ENCODE measurements at places on chromosomes 11 and 22. TPM values are rescaled to one million over a fixed set of nuclear protein-coding genes. Genes with fewer than 3 reads are reported as not detected.
A peak's percentile ranks its signal among the peaks of the same experiment; 100 is the strongest.

Gene VSIG2
- total RNA-seq = 1.7 TPM

GRCh38 chr11:56333156-56333555, 12.7 kb upstream of the OR8K1 start:
- H3K36me3 ChIP-seq = no peaks in the 10 kb centered on the region
- H3K27ac ChIP-seq = no peak overlapping the region
- H3K4me3 ChIP-seq = no peak overlapping the region

- peaks cover 76% of the 10 kb centered on the region for H3K36me3 ChIP-seq
- no peaks in the 10 kb centered on the region for H3K27me3 ChIP-seq
- no peak overlapping the region for H3K27ac ChIP-seq
- DNase-seq = peak; percentile 37
These were observed 7.8 kb upstream of the GAS2L1 start for GRCh38 chr22:29298641-29299040.

Gene LPXN
- 2.9 TPM for total RNA-seq

Gene GP1BB
- 23.1 TPM for total RNA-seq

DNA sequence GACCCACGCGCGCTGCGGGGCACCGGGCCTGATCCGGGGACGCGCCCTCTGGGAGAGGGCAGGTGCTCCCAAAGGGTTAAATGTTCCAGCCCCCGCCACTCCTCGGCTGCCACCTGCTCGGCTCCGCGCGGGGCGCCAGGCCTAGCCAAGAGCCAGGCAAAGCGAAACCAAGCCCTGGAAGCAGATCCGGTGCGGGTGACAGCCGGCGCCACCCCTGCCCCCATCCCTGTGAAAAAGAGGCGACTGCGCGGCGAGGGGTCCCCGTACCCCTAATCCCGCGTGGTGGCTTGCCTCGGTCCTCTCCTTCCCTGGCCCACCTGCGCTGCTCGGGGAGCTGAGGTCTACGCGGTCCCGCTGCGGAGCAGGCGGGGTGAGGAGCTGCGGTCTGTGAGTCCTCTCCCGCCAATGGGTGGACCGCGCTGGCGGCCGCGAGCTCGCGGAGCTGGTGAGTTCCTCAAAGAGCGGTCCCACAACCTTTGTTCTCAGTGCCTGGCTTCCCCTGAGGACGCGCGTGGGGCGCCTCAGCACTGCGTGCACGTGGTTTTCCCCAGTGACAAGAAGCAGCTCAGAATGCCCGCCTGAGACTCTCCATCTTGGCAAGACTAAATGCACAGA, at the start of gene ME3:
Gene ME3 (minus strand): TSS at position 610 of the 615 bp plus-strand sequence.
- DNase-seq = peak; percentile 82
- H3K4me1 ChIP-seq = peaks cover 30% of the 10 kb centered on the region
- peak within 1 kb of the TSS; percentile 67 for H3K4me3 ChIP-seq
- no peaks in the 10 kb centered on the region for H3K27me3 ChIP-seq
- H3K36me3 ChIP-seq = no peaks in the 10 kb centered on the region
- peak within 1 kb of the TSS; percentile 85 for H3K27ac ChIP-seq

Gene PRG3
- not detected for total RNA-seq

- no peak overlapping the region for H3K27ac ChIP-seq
- no peaks in the 10 kb centered on the region for H3K27me3 ChIP-seq
- H3K4me1 ChIP-seq = peaks cover 20% of the 10 kb centered on the region
- H3K4me3 ChIP-seq = no peak overlapping the region
These were observed 17.9 kb upstream of the UVRAG start for GRCh38 chr11:75797116-75797515.

Gene ZDHHC24
- 37.2 TPM for total RNA-seq

Data from suprapubic skin (tissue), 4 donors.